ENCODE measurements at places on chromosomes 11 and 22. TPM values are rescaled to one million over a fixed set of nuclear protein-coding genes. Genes with fewer than 3 reads are reported as not detected.

- H3K4me1 ChIP-seq, result peaks cover 14% of the 10 kb centered on the region
- H3K27me3 ChIP-seq, result no peaks in the 10 kb centered on the region
- H3K27ac ChIP-seq, result no peak overlapping the region
- DNase-seq, result no peak
- peaks cover 30% of the 10 kb centered on the region for H3K36me3 ChIP-seq
Measured at GRCh38 chr11:60848714-60849151, 6.8 kb downstream of the CCDC86 start.

GRCh38 chr11:19455731-19456130 lies 215.0 kb upstream of the E2F8 start:
- H3K27ac ChIP-seq, result no peak overlapping the region
- DNase-seq, result no peak
- H3K36me3 ChIP-seq, result no peaks in the 10 kb centered on the region
- H3K4me3 ChIP-seq, result no peak overlapping the region

DNA sequence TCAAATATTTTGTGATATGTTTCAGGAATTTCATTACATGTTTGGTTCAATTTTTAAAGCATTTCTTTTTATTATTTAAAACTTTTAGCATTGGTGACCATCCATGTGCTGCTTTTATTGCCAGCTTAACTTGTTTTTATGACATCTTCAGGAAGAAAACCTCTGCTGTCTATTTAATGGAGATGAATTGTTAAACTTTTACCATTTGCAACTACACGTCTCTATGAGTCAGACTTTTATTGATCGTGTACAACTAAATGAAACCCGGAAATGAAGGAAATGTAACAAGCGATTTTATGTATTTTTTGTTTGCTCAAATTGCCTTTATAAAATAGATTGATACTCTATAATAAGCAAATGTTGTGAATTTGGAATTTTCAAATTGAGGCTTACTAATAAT lies 113.0 kb downstream of the PTPRJ start:
- no peak for DNase-seq
- H3K27ac ChIP-seq, result no peak overlapping the region
- peaks cover 19% of the 10 kb centered on the region for H3K4me1 ChIP-seq
- H3K27me3 ChIP-seq, result peaks cover 11% of the 10 kb centered on the region

- no peaks in the 10 kb centered on the region for H3K27me3 ChIP-seq
- no peaks in the 10 kb centered on the region for H3K4me1 ChIP-seq
- no peak overlapping the region for H3K4me3 ChIP-seq
- no peak for DNase-seq
- H3K36me3 ChIP-seq, result no peaks in the 10 kb centered on the region
- no peak overlapping the region for H3K27ac ChIP-seq
Measured at GRCh38 chr22:41758231-41758630, 42.2 kb upstream of the CCDC134 start.

DNA sequence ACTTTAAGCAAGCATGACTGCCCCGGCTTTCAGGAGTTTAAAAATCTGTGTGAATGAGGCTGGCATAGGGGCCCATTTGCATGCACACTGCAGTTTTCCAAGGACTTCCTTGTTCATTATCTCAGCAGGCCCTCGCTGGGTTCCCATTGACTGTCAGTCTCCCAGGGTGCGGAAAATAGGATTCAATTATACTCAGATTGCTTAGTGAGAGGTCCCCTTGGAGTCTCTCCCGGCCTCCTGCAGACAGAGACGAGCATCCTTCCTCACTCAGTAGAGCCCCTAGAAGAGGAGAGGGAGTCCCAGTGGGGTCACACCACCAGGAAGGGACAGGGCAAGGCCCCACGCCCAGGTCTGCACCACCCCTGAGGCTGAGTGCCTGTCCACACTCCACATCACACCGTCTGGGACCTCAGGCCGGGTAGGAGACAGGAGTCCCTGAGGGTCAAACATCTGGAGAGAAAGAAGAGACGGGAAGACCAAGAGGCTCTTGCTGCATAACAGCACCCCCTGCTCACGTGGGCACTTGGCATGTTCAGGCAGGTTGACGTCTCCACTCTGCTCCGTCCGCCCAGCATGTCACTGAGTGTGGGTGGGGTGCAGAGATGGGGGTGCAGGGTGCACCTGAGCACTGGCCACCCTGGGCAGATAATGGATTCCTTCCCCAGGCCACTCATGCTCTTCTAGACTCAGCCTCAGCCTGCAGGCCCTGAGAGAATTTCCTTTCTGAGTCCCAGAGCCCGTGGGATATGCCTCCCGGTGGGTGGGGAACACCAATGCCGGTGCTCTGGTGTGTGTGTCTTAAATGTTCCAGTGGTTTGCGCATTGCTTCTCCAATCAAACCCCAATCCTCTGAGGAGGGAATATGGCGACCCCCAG lies 58.8 kb downstream of the MCM5 start:
- no peak overlapping the region for H3K27ac ChIP-seq
- H3K4me3 ChIP-seq, result no peak overlapping the region
- DNase-seq, result no peak
- no peaks in the 10 kb centered on the region for H3K36me3 ChIP-seq
- peaks cover 8% of the 10 kb centered on the region for H3K4me1 ChIP-seq

The SHISA8 gene
- not detected for total RNA-seq
